Activated CD8-positive, alpha-beta T cell treated with anti-CD3 and anti-CD28 coated beads for 36 hours (primary cell): ENCODE measurements at places on chromosomes 1 and 21. TPM values are rescaled to one million over a fixed set of nuclear protein-coding genes. Genes with fewer than 3 reads are reported as not detected.
A peak's percentile ranks its signal among the peaks of the same experiment; 100 is the strongest.

The PRMT6 gene
- 20.7 TPM for total RNA-seq

The AIM2 gene
- 8.6 TPM for total RNA-seq

The S100A2 gene
- not detected for total RNA-seq

- peak overlapping the region; percentile 83 for H3K4me3 ChIP-seq
- no peaks in the 10 kb centered on the region for H3K27me3 ChIP-seq
- peak; percentile 37 for DNase-seq
- H3K36me3 ChIP-seq: peaks cover 44% of the 10 kb centered on the region
Measured at GRCh38 chr1:173475564-173476196, 1.5 kb upstream of the PRDX6 start.

GRCh38 chr1:42055061-42055460, 98.1 kb upstream of the GUCA2B start:
- H3K27ac ChIP-seq: no peak overlapping the region
- H3K4me1 ChIP-seq: peaks cover 5% of the 10 kb centered on the region
- DNase-seq: no peak
- peaks cover 45% of the 10 kb centered on the region for H3K27me3 ChIP-seq

DNA sequence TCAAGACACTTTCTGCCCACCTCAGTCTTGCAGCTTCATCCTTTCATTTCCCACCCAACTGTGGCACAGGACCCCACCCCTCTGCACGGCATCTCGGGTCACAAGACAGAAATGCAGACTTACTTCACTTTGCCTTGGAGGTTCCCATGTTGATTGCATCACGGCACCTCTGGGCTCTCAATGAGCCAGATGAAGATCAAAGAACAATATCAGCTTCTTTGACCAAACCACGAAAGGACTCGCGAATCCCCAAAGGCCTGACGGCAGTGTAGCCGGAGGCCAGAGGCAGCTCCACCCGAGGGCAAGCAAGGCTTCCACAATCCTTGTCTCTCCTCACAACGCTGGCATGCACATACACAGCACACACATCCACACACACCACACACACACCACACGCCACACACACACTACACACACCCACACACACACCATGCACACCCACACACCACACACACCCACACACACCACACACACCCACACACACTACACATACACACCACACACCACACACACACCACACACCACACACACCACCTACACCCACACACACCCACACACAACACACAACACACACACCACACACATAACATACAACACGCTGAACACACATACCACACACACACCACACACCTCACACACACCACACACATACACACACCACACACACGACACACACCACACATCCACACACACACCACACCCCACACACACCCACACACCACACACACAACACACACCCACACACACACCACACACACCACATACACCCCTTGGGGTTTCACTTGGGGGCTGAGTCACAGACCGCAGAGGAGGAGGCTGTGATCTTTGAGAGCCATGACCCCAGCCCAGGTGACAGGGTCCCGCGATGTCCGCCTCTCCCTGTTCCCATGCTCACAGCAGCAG, 35.8 kb downstream of the UBASH3A start:
- DNase-seq: peak; percentile 84
- H3K27me3 ChIP-seq: peaks cover 2% of the 10 kb centered on the region
- peaks cover 91% of the 10 kb centered on the region for H3K36me3 ChIP-seq
- peak overlapping the region; percentile 44 for H3K4me3 ChIP-seq
- peak overlapping the region; percentile 94 for H3K27ac ChIP-seq

The FAM72C gene
- 25.9 TPM for total RNA-seq

DNA sequence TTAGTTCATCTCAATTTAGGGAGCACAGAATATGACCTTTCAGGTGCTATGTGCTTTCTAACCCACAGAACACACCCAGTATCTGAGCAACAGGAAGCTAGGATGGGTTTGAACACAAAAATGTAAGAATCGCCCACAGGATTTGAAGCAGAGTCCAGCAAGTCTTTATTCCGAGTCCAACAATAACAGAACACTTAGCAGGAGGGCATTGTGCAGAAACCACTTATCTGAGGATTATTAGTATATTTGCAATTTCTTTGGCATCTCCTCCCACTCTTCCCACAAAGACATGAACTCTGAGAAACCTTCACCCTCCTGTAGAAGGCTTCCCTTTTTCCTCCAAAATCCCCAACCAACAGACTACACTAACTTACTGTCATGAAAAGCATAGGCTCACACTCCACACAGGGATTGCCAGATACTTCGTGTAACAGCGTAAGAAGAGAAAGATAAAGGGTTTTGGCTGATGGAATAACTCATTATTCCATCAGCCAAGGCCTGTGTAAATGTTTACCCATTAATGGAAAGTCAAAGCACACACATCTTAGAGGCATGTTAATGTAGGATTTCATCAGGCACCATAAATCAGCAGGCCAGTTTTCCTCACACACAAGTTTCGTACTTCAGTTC, 16.1 kb downstream of the SIPA1L2 start:
- peaks cover 3% of the 10 kb centered on the region for H3K4me1 ChIP-seq
- no peak overlapping the region for H3K27ac ChIP-seq
- no peak overlapping the region for H3K4me3 ChIP-seq
- H3K36me3 ChIP-seq: no peaks in the 10 kb centered on the region
- DNase-seq: no peak
